CD14-positive monocyte (primary cell): ENCODE measurements at places on chromosomes 11 and 22. TPM values are rescaled to one million over a fixed set of nuclear protein-coding genes. Genes with fewer than 3 reads are reported as not detected.

CECR2 gene
- polyA plus RNA-seq = 0.02 TPM

- DNase-seq = peak; percentile 40
Measured at GRCh38 chr11:117919341-117919740, 9.9 kb downstream of the TMPRSS13 start.

HBE1 gene
- polyA plus RNA-seq = not detected

GRCh38 chr11:2741006-2741376, 41.2 kb upstream of the KCNQ1OT1 start:
- no peak for DNase-seq

DNA sequence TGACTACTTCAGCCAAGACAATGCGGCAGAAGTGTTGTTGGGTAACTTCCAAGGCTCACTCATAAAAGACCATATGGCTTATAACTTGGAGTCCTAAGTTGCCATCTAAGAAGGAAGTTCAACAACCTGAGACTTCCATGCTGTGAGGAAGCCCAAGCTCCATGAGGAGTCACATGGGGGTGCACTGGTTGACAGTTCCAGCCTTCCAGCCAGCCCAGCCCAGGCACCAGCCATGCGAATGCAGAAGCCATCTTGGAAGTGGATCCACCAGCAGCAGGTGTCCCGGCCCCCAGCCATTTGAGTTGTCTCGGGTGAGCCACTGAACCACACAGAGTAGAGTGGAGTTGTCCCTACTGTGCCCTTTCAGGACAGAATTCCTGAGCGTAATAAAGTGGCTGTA, 32.8 kb upstream of the WNT7B start:
- no peak for DNase-seq

DNA sequence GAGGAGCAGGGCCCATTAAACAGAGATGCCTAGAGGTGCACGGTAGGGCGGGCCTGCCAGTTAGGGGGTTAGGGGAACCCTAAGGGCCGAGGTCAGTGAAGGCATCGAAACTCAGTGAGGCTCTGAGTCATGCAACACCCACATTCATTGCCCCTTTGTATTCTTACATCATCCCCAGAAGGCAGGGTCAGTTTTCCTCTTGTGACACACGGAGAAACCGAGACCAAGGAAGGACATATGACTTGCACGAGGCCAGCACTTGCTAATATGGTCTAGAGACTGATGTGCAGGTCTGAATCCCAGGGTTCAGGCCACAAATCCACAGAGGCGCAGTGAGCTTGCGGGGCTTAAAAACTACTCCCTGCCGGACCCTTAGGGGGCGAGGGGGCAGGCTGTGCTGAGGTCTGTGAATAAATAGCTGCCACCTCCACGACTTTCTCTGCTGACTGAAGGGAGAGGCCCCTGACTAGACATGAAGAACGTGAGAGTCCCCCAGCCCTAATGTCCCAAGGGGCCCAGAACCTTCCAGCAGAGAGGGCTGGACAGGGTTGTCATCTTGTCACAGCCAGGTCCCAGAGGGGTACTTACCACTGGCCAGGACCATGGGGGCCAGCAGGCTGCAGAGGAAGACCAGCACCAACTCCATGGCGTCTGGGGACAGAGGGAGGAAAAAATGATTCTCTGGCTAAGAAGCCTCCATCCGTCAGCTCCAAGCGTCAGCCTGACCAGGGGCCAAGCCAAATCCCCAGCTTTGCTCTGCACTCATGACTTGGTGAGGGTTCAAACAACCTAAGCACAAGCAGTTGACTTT, 17.8 kb upstream of the FXYD2 start:
- peak; percentile 100 for DNase-seq

DKK3 gene
- not detected in 2 replicates for polyA plus RNA-seq

DNA sequence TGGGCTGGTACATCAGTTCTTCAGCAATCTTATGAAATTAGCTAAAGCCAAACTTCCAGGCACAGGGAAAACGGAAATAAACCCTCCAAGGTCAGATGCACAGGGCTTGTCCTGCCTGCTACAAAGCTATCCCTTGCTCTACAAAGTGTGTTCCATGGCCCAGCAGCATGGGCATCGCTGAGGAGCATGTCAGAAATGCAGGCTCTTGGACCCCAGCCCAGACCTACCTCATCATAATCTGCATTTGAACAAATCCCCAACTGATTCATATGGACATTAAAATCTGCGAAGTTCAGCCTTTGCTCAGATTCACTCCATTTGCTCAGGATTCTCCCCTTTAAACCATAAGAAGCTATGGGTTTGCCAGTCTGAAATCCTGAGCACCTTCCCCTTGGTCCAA, 129.7 kb upstream of the CSNK2A3 start:
- no peak for DNase-seq

DNA sequence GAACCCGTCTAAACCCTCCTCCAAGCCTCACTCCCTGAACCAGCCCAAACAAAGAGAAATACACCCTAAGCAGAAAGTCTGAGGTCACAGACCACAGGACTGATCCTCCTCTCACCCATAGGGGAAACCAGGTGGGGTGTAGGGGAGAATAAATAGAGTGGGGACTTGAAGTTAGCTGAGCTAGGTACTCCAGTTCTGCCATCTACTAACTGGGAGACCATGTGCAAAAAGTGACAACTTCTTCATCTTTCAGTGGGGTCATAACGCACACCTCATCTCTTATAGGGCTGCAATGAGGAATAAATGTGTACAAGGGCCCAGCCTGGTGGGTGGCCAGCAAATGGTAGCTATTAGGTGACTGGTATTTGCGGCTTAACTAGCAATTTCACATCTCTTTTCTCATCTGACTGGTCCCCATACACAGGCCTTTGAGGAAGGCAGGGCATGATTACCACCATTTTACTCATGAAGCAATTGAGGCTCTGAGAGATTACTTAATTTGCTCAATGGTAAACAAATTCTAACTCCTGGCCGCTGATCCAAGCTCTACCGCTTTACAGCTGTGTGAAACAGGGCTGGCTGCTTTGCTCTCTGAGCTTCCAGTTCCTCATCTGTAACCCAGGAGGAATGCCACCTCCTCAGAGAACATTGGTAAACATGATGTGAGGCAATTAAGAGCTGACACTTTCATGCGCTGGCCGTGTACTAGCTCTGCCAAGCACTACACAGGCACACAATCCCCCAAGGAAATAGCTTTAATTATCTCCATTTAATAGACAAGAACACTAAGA, 16.6 kb downstream of the TBC1D10A start:
- DNase-seq = peak; percentile 91

DNA sequence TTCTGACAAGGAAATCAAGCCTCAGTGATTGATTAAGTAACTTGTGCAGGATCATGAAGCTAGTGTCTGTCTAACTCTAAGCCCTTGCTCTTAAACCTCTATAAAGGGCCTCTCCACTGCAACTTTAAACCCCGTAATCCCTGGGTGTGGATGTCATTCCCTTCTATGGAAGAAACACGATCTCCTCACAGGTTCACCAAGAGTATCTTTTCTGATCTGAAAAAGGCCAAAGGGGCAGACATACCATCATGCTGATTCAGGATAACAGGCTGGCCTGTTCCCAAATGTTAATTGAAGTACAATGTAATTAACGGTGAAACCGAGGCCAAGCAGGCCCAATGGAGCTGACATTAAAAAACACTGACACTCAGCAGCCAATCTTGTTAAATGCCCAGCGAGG, 17.1 kb downstream of the TTC12 start:
- DNase-seq = no peak

DDI1 gene
- not detected for polyA plus RNA-seq

DNA sequence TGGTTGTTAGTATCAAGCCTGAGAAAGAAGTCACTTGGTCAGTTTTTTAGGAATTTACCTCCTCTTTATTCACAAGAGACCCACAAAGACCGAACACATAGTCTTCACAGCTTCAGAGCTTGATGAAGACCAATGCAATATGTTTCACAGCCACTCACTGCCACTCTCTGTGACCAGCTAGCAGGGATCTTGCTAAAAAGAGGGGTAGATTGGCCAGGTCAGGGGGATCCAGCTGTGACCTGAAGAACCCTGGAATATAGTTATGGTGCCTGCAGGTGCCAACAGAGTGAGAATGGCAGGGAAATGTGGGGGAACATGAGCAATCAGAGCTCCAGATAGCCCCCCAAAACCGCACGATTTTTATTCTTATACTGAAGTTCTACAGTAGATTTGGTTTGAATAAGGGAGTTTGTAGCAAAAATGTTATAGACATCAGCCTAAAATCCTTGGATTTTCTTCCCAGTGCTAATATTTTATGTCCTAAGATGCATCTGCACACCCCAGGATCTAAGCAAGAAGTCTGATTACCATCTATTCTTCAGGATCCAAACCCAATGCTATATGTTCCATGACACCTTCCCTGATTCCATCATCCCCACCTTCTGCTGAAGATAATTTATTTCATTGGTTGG, 8.7 kb downstream of the POU2AF1 start:
- no peak for DNase-seq
